ENCODE measurements at places on chromosomes 12 and 14.

DNA sequence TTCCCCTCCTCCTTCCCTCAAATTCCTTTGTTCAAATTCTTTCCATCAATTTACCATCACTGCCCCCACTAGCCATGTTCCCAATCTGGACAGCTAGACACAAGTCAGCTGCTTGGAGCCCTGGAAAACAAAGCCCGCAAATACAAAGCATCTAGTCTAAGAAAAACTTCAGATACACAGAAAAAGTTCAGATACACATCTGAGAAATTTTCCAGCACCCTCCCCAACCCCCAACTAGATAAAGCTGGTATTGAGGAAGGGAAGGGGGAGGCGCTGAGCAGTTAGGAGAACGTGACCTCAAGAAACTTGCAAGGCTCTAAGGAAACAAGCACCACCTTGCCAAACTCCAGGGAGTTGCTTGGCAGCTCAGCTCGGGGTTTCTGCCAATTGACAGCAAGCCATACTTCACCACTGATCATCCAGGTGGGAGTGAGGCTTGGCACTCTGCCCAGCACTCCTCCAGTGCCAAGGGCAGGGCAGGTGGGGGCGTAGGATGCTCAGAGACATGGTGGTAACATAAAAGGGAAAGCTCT is 5.1 kb upstream of the CNIH1 start:
- no peak for DNase-seq

GRCh38 chr12:99495799-99496198 is 151.8 kb upstream of the GARIN6 start:
- no peak for DNase-seq

DNA sequence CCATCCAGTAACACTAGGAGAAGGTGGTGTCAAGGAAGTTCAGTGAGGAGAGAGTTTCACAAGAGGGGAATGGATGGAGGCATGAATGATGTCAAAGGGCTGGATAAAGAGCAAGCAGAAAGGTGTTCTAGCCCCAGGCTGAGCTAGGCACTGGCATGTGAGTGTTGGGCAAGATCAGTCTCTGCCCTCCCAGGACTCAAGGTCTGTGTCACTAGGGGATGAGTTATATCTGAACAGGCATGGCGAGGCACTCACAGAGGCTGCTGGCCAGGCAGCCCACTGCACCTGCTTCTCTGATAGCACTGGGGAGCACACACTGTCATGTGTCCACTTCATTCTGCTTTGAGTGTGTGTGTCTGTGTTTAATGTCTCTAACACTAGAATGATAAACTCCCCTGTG is 903.8 kb downstream of the BCL11B start:
- no peak for DNase-seq

DNA sequence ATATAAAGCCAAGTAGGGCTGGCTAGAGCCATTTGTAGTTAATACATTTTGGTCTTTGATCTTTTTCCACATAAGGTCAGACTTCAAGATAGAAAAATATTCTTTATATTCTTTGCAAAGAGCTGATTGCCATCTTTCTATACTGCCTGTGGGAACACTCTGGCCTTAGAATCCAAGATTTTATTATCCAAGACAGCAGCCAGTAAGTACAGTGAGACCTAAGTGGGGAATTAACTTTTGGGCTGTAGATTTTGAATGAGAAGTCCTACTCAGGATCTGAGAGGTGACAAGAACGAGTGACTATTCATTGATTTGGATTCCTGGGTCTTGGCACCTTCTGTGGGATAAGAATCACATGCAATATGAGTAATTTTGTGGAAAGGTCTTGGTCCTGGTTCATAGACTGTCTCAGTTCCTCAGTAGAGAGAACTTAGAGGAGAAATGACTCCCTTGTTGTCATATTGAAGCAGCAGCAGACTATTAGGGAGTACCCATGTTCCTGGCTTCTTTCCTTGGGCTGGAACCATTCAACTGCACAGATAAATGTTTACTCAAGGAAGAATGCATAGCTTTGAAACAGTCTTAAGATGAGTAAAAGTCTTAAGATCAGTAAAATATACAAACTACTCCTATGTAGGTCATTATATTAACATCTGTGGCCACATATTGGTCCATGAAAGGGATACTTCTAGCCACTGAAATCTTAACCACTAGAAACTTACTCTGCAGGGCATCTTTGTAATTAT is 353.8 kb downstream of the RAD51B start:
- no peak for DNase-seq

GRCh38 chr12:77504466-77504865 is 326.2 kb upstream of the NAV3 start:
- DNase-seq = no peak

GRCh38 chr12:132719141-132719953 is 8.7 kb downstream of the PGAM5 start:
- DNase-seq = no peak

GRCh38 chr12:96237465-96238077 is 43.4 kb downstream of the ELK3 start:
- peak; percentile 85 for DNase-seq

- no peak for DNase-seq
These were observed 41.5 kb upstream of the FBXO21 start for GRCh38 chr12:117231750-117232149.

DNA sequence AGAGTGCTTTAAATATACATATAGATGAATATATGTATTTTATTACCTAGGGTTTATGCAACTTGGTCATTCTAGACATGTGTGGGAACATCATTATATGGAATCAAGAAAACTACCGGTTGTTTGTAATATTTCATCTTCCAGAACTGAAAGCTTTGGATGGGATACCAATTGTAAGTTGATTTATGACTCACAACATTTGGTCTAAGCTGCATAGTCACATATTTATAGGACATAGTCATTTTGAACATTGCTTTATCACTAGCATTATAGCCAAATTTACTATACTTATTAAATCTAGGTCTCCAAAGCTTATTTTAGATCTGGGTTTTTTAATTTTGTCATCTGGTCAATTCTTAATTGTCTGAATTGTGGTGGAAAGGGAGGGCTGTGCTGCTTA is 83.7 kb upstream of the PCNX4 start:
- DNase-seq = no peak

GRCh38 chr12:62931477-62931876 is 3.5 kb downstream of the PPM1H start:
- DNase-seq = no peak

- no peak for DNase-seq
These were observed 85.6 kb upstream of the CCND2 start for GRCh38 chr12:4187916-4188315.

- DNase-seq = no peak
These were observed 3.4 kb downstream of the ATXN7L3B start for GRCh38 chr12:74541074-74541473.

DNA sequence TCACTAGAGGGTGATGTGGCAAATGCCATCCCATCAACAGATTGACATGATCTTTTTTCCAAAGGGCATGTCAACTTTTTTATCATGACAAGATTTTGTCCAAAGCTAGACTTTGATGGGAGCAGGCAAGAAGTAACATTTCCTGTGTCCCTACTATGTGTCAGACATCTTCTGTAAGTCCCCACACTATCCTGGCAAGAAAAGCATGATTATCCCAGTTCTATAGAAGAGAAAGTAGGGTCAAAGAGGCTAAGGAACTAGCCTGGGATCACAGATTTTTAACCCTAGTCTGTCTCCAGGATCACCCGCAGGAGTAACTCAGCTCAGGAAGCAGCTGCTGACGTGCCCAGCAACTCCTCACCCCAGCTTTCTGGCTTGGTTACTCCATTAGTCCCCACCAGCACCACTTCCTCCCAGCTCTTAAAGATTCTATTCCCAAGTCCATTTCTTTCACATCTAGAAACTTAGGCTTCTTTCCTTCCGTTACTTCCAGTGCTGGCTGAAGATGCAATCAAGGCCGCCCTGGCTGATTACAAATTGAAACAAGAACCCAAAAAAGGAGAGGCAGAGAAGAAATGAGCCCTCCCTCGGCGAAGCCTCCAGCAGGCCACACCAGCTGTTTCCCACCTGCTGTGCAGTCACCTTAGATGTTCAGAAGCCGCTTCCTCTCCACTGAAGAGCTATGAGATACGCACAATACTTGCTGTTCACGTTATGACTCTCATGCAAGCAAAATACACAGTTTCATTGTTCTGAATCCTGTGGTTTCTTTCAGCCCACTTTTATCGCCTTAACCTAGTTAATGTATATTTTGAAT is 6.2 kb downstream of the ISCU start:
- no peak for DNase-seq
